ENCODE measurements at places on chromosomes 13 and 19. TPM values are rescaled to one million over a fixed set of nuclear protein-coding genes. Genes with fewer than 3 reads are reported as not detected.

CYP4F11 gene
- polyA plus RNA-seq = not detected

KLF16 gene
- 1.8 TPM for polyA plus RNA-seq

EID2B gene
- 2.5 TPM for polyA plus RNA-seq

ZNF439 gene
- polyA plus RNA-seq = 8.7 TPM

LSM14A gene
- 154 TPM for polyA plus RNA-seq

ASF1B gene
- 1.9 TPM for polyA plus RNA-seq

ZNF708 gene
- polyA plus RNA-seq = 10.9 TPM

CFD gene
- polyA plus RNA-seq = 6.3 TPM

CGB5 gene
- not detected for polyA plus RNA-seq

NUMBL gene
- 4.0 TPM for polyA plus RNA-seq

PRODH2 gene
- polyA plus RNA-seq = not detected

ZNF428 gene
- polyA plus RNA-seq = 15.4 TPM

HCN2 gene
- polyA plus RNA-seq = not detected

ZFP36 gene
- polyA plus RNA-seq = 579 TPM

GRK1 gene
- not detected for polyA plus RNA-seq

PRTN3 gene
- polyA plus RNA-seq = not detected

PSG6 gene
- polyA plus RNA-seq = not detected

ATCAY gene
- polyA plus RNA-seq = not detected

IL27RA gene
- 58.3 TPM for polyA plus RNA-seq
